ENCODE measurements at places on chromosomes 13 and 19.

DNA sequence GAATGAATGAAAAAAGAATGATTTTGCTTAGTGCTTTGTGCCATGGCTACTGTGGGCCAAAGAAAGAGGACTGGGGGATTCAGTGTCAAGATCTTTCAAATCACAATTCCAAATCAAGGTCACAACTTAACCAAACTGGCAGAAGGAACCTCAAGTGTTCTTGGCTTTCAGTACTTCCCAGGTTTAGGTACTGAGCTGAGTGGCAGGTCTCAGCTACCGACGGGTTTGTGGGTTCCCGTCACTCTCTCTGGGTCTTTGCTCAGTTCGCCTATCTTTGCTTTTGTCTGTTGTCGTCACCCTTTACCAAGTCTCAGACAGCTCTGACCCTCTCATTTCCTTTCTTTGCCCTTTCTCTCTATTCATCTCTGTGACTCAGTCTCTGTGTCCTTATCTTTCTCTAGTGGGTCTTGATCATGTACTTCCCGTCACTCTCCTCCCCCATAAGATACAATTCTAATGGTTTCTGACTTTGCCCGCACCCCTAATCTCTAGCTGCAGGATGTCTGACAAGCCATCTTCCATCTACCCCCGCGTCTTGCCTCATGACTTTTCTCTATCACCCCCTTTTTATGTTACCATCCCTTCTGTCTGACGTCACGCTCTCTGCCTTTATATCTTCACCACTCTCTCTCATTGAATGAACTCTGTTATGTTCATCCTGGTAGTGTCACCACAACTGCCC, 33.3 kb upstream of the LRRC4B start:
- DNase-seq: no peak

GRCh38 chr13:69545551-69545950, 562.1 kb upstream of the ATXN8OS start:
- DNase-seq: no peak

DNA sequence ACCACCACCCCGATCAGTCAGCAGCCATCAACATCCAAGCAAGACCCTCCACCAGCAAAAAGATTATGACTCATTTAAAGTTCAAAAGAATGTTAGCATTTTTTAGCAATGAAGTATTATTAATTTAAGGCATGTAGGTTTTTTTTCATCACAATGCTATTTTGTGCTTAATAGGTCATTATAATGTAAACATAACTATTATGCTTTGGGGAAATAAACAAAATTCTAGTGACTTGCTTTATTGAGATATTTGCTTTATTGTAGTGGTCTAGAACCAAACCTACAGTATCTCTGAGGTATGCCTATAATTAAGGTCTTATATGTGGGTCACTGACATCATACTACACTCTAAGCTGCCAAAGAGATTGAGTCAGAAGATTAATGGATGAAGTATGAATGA, 20.0 kb downstream of the KLF12 start:
- no peak for DNase-seq

DNA sequence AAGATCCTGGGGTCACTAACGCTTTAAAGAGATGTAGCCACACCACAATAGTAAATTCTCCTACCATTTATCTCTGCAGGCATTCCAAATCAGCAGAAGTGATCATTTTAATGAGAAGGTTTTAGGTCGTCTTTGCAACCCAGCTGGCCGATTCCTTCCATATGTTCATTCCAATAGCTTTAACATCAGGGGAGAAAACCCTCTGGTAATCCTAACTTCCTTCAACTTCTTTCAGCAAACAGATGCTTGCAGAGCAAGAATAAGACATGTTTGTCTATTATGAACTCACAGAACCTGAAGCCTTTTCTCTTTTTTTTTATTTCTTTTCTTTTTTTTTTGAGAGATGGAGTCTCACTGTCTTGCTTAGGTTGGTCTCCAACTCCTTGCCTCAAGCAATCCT, 498.6 kb upstream of the SLITRK1 start:
- no peak for DNase-seq

- no peak for DNase-seq
These were observed 24.9 kb upstream of the CAMSAP3 start for GRCh38 chr19:7570761-7571160.

GRCh38 chr13:44013758-44014291, 134.1 kb downstream of the LACC1 start:
- DNase-seq: no peak

GRCh38 chr13:21079221-21079620, 17.8 kb upstream of the LATS2 start:
- DNase-seq: no peak

DNA sequence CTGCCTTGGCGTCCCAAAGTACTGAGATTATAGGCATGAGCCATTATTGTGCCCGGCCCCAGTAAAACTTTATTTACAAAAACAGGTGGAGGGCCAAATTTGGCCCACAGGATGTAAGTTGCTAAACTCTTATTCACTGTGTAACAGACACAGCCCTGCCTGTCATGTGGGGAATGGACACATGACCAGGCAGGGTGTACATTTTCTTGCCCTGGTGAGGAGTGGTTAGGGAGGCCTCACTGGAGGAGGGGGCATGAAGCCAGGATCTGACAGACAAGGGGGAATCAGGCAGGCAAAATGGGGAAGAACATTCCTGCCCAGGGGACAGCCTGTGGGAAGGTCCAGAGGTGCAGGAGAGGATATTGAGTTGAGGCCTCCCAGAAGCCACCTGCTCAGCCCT, 7.4 kb upstream of the PGLS start:
- no peak for DNase-seq

DNA sequence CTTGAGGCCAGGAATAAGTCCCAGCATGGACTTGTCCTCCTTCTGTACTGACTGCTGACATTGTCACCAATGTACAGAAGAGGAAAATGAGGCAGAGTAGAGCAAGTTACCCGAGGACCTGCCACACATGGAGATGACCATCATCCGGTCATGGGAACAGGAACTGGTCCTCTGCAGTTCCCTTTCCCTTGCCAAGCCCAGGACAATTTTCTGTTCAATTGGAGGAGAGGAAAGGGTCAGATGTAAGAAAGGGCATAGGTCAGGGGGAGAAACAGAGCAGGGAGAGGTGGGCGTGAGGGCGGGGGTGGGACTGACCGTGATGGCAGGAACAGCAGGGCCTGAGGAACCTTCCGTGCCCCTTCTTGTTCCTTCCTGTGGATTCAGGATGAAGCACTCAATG, 18.6 kb downstream of the PHLDB3 start:
- DNase-seq: no peak

DNA sequence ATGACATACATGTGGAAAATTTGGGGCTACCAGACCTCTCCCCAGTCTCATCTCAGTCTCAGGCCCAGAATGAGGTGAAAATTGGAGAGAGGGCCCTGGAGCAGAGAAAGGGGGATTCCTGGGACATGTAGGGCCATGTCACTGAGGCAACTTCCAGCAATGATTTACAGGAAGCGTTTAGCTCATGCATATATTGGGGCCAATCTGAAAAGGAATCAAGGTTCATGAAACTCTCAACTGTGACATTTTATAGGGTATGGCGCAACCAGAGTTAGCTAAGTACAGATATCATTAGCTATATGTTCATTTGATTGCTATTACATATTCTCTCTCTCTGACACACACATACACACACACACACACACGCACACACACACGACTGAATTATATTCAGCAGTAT, 86.3 kb downstream of the RNASEH2B start:
- DNase-seq: no peak

- no peak for DNase-seq
These were observed 204.5 kb downstream of the POU4F1 start for GRCh38 chr13:78398743-78399410.

- DNase-seq: no peak
These were observed 4.3 kb upstream of the LRFN3 start for GRCh38 chr19:35931874-35932202.

DNA sequence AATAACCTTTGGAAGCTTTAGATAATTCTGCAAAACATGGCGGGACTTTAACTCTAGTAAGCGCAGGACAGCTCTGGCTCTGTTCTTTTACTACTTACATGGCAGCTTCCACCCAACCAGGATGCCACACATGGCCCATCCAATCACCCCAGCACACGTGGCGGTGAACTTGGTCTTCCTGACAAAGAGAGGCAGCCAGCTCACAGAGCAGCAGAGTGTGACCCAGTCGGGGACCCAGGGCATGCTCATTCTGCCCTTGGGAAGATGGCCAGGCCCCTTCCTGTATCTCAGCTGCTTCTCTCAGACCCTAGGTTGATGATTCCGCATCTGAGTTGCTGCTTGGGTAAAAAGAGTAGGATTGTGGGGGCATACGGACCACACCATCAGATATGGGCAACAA, 172.1 kb downstream of the USP12 start:
- DNase-seq: no peak

DNA sequence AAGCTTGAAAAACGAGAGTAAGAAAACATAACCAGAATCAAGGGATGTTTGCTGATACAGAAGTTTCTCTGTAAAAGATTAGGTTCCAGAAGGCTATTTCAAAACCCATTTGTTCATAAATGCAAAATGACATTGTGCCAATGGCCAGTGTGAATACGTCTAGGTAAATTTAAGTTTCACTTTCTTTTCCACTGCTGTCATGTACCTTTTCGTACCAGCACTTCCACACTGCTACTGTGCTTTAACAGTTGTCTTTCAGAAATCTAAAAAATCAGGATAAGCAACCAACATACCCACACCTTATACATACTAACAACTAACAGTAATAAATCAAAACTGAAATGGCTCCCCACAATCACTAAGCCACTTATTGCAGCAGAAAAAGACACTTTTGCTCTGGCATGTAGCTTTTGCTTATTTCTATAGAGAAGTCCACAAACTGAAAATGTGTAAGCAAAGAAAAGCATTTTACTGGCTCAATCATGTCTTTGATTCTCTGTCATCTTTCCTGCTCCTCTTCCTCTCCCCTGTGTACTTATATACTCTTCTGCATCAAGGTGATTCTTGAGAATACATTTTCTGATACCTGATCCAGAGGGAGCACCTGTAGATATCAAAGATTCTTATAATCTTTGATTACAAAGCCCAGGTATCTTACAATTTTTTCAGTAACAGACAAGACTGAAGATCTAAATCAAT, 34.3 kb downstream of the ELF1 start:
- no peak for DNase-seq

DNA sequence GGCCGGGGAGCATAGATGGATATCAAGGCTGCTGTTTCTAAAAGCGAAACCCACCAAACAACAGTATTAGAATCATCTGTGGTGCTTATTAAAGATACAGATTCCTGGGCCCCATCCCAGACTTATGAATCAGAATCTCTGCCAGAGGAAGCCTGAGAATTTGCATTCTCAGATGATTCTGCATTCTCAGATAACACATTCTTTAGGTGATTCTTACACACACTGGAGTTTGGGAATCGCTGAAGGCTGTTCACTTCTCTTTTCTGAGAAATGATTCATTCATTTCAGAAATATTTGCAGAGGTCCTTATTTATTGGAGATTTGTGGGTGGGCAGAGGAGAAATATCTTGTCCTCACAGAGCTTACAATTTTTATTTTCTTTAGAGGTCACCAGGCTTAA, 24.4 kb downstream of the ALOX5AP start:
- DNase-seq: no peak

- DNase-seq: no peak
These were observed 508 bp downstream of the SLC15A1 start for GRCh38 chr13:98751861-98752466.

GRCh38 chr19:8887364-8887763, 55.2 kb downstream of the MBD3L1 start:
- DNase-seq: no peak

GRCh38 chr19:1070931-1071791, 4.2 kb downstream of the ARHGAP45 start:
- no peak for DNase-seq

DNA sequence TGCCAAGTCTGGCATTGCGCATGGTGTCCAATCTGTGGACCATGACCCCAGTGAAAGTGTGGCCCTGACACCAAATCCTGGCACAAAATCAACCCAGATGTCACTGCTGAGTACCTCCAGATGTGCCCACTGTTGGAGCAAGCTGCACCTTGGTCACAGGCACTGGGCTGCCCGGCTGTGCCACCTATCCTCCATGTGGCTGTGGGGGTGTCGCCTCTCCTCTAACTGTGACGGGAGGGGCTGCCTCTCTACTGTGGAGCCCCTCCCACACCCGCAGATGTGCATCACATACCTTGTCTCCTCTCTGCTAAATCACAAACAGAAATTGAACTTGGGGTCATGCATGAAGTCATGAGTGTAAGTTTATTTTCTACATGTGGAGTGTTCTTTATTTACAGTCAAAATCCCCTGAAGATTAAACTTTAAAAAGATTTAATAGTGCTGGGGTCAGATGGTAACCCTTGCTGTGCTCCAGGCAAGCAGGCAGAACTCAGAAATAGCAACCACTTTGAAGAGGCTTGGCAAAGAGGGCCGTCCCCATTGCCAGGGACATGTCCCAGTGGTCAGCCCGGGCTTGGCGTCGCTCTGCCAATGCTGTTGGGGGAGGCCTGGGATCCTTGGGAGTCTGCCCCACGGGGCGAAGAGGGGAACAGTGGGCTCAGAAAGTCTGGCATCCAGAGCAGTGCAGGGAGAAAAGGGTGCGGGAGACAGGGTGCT, 46.4 kb upstream of the ZNF536 start:
- DNase-seq: no peak

- peak; percentile 10 for DNase-seq
These were observed 26.3 kb downstream of the ZNF844 start for GRCh38 chr19:12090807-12091206.

GRCh38 chr19:47644199-47644598, 35.3 kb downstream of the BICRA start:
- no peak for DNase-seq

GRCh38 chr13:66087269-66087710, 1142.8 kb downstream of the PCDH9 start:
- DNase-seq: no peak

- no peak for DNase-seq
These were observed 313.5 kb downstream of the SUCLA2 start for GRCh38 chr13:47687577-47687976.

GRCh38 chr13:79966493-79966895, 374.4 kb downstream of the SPRY2 start:
- no peak for DNase-seq

- DNase-seq: no peak
These were observed 242.1 kb downstream of the FGF9 start for GRCh38 chr13:21913010-21913409.

- DNase-seq: no peak
These were observed 186.2 kb downstream of the URI1 start for GRCh38 chr19:30128211-30128610.

GRCh38 chr13:75699062-75699461, 62.9 kb downstream of the LMO7 start:
- no peak for DNase-seq

DNA sequence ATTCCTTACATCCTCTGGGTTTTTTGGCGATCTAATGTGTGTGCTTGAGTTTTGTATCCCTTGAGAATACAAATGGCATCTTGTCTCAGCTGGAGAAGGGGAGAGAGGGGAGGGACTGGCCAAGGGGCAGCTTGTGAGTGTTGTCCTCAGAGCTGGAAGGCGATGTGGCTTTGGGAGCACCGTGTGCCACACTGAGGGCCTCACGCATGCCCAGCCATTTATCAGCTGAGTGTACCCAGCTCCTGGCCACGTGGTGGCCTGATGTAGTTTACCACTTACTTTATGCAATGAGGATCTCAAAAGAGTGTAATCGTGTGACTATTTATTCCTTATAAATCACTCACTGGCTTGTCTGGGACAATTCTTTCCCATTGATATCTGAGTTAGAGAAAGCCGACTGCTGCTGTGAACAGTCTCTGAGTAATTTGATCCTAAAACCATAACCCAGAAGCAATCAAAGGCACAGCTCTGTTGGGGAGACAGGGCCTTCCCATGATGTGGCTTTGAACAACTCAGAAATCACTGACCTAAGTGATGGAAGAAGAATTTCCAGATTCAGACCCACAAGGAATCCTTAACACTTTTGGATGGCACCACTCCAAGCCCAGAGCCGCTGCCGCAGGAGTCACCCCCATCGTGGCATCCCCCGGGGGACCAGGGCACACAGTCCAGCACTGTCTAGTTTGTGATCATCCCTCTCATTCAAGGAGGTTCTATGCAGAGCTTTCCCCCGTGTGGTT, 53.9 kb upstream of the MTIF3 start:
- no peak for DNase-seq
